ENCODE measurements at places on chromosomes 6 and 20.
A peak's percentile ranks its signal among the peaks of the same experiment; 100 is the strongest.

DNA sequence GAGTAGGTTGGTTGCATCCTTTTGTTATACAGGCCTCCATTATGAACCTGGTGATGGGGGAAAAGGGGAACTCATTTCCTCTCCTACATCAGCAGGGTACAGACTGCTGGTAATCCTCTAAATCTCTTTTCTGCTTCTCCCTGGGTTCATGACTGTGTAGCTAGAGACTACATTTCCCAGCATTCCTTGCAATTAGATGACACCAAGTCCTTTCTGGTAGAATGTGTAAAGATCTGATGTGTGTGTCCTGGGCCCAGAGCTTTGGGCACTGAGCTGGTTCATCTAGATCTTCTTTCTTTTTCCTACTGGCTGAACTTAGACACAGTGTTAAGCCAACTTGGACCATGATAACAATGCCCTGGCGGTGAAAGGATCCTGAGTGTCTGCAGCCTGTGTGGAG lies 104.7 kb upstream of the IFNGR1 start:
- DNase-seq = no peak

GRCh38 chr6:36110863-36111262 lies 19.4 kb upstream of the MAPK13 start:
- no peak for DNase-seq

DNA sequence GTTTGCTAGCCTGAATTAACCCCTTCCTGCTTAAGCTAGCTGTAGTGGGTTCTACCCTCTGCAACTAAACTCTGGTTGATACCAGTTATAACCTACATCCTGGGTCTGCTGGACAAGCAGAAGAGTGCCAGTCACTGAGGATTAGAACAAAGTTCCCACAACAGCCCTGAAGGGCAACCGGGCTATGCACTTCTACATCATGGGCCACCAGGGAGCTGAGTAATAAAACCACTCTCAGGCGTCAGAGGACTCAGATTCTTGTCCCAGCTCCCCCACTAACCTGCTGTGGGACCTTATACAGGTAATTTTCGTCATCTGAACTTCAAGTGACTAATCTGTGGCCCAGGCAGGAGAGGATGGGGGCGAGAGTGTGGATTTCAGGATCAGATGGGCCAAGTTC lies 56.8 kb downstream of the EYA2 start:
- DNase-seq = no peak

DNA sequence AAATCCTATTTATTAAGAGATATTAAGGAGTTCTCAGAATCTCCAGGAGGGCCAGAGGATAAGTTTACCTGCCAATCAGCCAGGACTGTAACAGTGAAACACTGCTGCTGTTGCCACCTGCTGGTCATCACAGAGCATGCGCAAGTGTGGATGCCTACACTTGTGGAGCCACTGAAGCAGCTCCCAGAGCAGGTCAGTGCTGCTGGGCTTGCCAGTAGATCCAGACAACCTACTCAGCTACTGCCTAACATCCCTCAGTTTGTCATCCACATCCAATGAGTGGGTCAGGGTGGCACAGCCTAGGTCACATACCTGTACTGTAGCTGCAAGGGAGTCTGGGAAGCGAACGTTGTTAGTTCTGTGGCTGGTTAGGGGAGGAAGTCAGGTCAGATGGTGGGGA lies 18.3 kb upstream of the NHSL1 start:
- peak; percentile 26 for DNase-seq

DNA sequence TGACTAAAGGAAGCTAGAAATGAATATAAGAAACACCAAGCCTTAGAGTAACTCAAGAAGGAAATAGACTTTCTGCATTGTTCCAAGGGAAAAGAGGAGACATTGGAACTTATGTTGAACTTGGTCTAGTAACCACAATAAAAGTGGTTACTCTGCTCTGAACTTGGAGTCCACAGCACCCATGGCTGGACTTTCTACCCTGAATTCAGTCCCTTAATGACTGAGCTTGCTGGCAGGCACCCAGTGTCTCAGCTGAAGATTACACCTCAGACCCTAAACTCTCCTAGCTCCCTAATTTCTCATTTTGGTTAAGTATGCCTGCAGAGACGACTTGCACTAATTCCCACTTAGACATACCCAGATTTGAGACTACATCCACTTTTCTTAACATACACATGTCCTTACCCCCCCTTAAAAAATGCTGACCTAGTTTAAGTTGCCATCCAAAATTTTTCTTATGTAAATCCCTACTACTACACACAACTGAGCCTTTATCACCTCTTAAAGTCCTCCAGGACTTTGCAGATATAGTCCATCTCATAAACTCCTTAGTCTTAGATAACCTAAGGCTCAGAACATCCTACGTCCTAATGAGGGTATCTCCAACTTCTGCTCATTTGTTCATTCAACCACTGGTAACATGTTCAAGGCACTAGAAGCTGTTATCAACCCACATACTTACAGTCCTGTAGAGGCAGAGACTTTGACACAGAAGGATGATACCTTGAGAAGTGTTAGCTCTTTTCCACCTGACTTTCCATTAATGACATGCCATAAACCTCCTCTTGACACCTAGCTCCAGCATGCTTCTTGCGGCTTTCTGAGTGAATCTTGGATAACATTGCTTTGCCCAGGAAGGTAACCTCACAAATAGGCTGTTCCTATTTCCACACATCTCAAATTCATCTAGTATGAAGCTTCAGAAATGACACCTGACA lies 129.8 kb downstream of the ALDH8A1 start:
- no peak for DNase-seq

DNA sequence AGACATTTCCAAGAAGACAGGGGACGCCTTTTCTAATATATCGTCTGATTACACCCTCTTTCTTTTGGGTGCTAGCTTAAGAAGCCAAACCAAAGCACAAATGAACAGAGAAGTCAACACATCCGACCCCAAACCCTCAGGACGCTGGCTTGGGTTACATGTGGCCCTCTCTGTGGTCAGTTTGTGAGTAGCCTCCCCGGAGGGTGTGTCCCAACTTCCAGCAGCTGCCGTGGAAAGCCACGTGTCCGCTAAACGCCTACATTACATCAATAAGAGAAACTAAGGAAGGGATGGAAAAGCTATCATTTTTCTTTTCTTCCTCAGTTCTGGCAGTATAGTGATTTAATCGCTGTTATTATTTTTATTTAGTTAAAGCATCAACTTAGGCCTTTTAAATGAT lies 487 bp upstream of the BMP6 start:
- DNase-seq = no peak

DNA sequence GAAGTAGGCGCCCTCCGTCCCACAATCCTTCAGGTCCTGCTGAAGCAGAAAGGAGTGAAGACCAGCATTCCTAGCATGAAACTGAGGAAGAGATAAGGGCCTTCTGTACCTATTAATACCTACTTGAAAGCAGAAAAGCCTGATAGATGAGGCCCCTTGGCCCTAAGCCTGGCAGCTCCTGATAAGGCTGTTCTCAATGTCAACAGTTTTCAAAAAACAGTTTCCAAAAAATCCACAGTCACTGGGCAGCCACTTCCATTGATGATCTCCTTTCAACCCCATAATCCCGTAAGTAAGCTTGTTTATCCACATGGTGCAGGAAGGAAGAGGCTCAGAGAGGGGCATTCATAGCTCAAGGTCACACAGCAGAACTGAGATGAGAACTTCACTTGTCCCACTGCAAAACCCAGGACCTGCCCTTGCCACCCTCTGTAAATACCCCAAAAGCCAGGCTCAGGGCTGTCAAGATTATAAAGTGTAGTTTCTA lies 2.8 kb upstream of the E2F1 start:
- no peak for DNase-seq

- no peak for DNase-seq
These were observed 92.4 kb downstream of the NCR2 start for GRCh38 chr6:41427642-41428335.

DNA sequence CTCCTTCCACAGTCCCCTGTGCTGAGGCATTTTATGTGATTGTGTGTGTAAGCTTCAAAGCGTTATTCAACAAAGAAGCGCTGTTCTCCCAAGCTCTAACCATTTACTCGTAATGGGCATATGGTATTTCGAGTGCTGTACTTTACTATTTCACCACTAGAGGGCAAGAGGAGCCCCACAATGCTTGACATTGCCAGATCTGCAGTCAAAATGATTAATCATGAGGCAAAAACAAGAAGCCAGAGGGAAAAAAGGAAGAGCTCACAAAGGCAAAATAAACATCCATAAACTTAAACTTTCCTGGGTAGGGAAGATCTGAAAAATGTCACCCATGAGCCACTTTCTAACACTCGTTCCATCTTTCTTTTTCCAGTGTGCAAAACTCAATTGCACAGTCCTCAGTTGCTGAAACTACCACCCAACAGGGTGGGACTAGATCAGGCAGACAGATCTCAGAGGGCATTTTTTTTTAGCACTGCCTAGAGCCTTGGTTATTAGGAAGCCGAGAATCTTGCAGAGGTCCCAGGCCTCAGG lies 215.0 kb upstream of the PLCB4 start:
- peak; percentile 71 for DNase-seq

GRCh38 chr6:87971605-87972262 lies 75.9 kb upstream of the SPACA1 start:
- DNase-seq = no peak

GRCh38 chr6:11296449-11297375 lies 64.2 kb upstream of the NEDD9 start:
- DNase-seq = no peak

DNA sequence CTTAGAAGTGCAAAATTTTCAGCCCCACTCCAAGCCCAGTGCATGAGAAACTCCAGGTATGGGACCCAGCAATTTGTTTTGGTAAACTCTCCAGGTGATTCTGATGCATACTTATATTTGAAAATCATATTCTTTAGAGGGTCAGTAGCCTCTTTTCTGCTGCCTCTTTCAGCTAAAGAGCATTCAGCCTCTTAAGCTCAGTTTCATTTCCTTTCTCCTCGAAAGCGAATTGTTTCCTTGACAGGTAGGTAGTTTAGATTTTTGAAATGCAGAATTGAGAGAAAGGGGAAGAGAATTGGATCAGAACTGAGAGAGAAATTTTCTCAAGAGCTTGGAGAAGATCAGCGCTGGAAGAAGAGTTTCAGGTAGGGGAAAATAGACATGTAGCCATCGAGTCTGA lies 995.8 kb upstream of the FLRT3 start:
- DNase-seq = no peak

DNA sequence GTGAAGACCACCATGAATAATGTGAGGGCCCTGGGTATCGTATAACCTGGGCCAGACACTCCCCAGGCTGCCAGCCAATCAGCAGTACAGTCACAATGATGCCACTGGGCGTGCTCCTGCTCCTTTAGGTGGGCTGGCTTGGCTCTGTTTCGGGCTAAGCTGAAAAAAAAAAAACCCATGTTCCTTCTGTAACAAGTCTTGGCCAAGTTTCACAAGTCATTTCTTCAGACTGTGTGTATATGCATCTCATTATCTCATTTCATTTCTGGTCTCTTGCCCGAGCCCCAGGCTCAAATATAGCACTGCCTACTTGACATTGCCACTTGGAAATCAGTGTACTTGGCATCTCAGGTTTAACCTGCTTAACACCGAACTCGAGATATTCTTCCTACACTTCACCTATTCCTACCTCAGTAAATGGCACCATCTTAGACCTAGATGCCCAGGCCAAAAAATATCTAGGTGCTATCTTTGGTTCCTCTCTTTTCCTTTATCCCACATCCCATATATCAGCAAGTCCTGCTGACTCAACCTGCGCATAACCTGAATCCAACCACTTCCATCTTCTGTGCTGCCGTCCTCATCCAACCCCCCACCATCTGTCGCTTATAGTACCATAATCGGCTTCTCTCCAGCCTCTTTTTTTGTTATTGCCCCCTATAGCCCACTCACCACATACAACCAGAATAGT lies 1.8 kb downstream of the UQCC2 start:
- no peak for DNase-seq

GRCh38 chr6:149492798-149493343 lies 8.1 kb upstream of the ZC3H12D start:
- no peak for DNase-seq

GRCh38 chr20:59308493-59309201 lies 8.2 kb downstream of the EDN3 start:
- DNase-seq = no peak

- peak; percentile 59 for DNase-seq
These were observed 4.2 kb upstream of the PRPH2 start for GRCh38 chr6:42726485-42727086.

DNA sequence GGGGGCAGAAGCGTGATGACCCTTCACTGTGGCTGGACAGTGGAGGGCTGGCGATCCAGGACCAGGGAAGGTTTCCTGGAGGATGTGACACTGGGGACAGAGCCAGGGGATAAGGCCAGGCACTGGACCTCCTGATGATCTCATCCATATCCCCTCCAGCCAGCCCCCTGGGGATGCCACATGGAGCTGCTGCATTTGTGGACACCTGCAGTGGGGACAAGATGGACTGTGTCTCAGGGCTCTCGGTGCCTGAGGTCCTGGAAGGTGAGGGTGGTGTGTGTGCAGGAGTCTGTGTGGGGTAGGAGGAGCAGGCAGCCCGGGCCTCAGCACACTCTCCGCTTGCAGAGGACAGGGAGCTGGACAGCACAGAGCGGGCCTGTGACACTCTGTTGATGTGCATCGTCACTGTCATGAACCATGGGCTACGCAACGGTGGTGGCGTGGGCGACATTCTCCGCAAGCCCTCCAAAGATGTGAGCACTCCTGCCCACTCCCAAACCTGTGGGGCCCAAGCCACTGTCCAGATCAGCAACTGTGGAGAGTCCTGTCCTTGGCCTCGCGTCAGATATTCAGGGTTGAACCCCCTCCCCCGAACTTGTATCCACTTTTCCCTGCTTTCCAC lies 19.9 kb downstream of the UQCC2 start:
- DNase-seq = no peak

- DNase-seq = no peak
These were observed 101.0 kb downstream of the EYA2 start for GRCh38 chr20:46995561-46996142.

- no peak for DNase-seq
These were observed 301.8 kb downstream of the FARS2 start for GRCh38 chr6:5563086-5563485.

- DNase-seq = no peak
These were observed 266.4 kb downstream of the HAO1 start for GRCh38 chr20:7673841-7674240.

- no peak for DNase-seq
These were observed 64.8 kb downstream of the UTRN start for GRCh38 chr6:144349690-144350527.

DNA sequence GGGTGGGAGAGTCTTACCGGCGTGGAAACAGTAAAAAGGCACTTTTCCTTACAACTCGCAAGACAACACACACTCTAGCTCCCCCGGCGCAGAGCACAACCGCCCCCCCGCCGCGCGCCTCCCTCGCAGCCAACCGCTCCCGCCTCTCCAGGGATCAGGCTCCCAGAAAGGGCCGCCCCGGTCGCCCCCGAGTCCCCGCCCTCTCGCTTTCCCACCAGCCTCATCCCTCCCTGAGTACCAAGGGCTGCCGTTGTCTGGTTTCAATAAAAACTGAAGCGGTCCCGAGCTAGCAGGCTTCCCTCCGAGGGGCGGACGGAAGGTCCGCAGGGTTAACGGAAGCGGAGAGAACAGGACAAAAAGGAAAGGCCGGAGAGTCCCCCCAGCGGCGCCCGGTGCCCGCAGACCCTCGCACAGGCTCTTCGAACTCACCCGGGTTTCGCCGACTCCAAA lies 804 bp downstream of the ELOVL5 start:
- DNase-seq = no peak

GRCh38 chr20:61779176-61779965 lies 286.3 kb downstream of the TAF4 start:
- no peak for DNase-seq

Data from HS-27A (cell line).